ENCODE measurements at places on chromosomes 3 and 15. TPM values are rescaled to one million over a fixed set of nuclear protein-coding genes. Genes with fewer than 3 reads are reported as not detected.

Gene APBA2
- not detected for polyA plus RNA-seq

Gene MYL3
- not detected for polyA plus RNA-seq

Gene C3orf49
- not detected for polyA plus RNA-seq

DNA sequence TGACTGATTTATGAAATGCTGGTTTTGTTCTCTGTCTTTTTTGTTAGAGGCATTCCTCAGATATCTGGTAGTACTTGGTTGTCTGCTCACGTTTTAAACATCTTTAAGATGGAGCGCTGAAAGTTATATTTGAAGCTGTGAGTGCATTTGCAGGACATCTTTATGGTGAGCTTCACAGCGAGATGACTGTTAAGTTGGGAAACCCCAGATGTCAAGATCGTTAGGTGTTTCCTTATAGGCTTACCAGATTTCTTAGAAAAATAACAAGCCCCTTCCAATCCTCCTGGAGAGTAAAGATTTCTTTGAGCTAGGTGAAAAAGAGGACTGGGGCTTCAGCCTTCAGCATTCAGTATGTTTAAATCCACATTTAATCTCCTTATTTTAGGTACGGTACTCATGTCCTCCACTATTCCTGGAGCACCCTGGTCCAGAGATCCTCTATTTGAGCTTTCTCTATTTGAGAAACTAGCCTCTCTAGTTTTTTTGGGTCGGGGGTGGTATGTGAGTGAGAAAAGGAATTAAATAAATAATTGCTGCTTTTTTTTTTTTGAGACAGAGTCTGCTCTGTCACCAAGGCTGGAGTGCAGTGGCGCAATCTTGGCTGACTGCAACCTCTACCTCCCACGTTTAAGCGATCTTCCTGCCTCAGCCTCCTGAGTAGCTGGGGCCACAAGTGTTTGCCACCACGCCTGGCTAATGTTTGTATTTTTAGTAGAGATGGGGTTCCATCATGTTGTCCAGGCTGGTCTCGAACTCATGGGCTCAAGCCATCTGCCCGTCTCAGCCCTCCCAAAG is 72.3 kb downstream of the ZNF609 start:
- H3K27me3 ChIP-seq: no peaks in the 10 kb centered on the region
- no peak overlapping the region for H3K4me3 ChIP-seq
- H3K27ac ChIP-seq: no peak overlapping the region
- no peak for DNase-seq
- H3K36me3 ChIP-seq: peaks cover 21% of the 10 kb centered on the region

DNA sequence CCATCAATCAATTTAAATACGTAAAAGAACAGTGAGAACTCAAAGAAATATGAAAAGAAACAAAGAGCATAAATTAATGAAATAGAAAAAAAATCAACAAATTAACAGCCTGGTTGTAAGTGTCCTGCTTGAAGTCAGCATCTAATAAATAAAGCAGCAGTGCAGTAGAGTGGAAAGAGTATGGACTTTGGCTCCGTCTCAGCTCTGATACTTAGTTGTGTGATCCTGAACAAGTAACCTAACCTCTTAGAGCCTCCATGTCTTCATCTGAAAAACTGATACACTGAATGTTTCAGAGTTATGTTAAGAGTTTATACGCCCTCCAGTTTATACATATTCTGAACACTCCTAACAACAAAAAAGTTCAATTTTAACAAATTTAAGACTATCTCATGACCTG is 44.6 kb downstream of the TFDP2 start:
- no peaks in the 10 kb centered on the region for H3K27me3 ChIP-seq
- no peaks in the 10 kb centered on the region for H3K4me1 ChIP-seq
- H3K4me3 ChIP-seq: no peak overlapping the region
- H3K36me3 ChIP-seq: no peaks in the 10 kb centered on the region

- peaks cover 44% of the 10 kb centered on the region for H3K36me3 ChIP-seq
- no peak for DNase-seq
- H3K4me3 ChIP-seq: no peak overlapping the region
- H3K27me3 ChIP-seq: no peaks in the 10 kb centered on the region
- H3K27ac ChIP-seq: peak overlapping the region; percentile 64
These were observed 60.8 kb downstream of the RIOX2 start for GRCh38 chr3:97911459-97911858.

GRCh38 chr3:143122608-143123352 is 3.2 kb downstream of the CHST2 start:
- no peak for DNase-seq
- no peaks in the 10 kb centered on the region for H3K27me3 ChIP-seq
- peak overlapping the region; percentile 45 for H3K4me3 ChIP-seq
- no peak overlapping the region for H3K27ac ChIP-seq

DNA sequence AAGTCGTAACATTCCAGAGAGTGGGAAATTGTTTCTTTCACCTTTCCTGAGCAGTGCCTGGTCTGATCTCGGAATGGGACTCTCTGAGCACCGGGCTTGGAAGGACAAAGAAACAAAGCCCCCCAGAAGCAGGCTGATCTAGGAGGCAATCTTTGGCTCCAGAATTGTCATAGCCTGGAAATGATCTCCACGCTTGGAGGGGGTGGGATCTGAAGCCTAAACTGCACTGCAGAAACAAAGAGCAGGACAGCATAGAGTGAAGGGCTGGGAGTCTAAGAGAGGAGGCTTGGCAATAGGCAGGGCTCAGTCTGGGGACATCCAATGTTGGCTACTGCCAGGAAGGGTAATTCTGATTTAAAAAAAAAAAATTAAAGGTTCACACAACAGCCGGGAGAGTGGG is 1.9 kb downstream of the CRABP1 start:
- peaks cover 62% of the 10 kb centered on the region for H3K27me3 ChIP-seq
- H3K36me3 ChIP-seq: no peaks in the 10 kb centered on the region
- no peak for DNase-seq
- no peak overlapping the region for H3K27ac ChIP-seq
- peaks cover 17% of the 10 kb centered on the region for H3K4me1 ChIP-seq

GRCh38 chr15:33152502-33153109 is 41.9 kb downstream of the FMN1 start:
- H3K36me3 ChIP-seq: no peaks in the 10 kb centered on the region
- H3K27me3 ChIP-seq: no peaks in the 10 kb centered on the region
- H3K27ac ChIP-seq: peak overlapping the region; percentile 88
- DNase-seq: peak; percentile 87
- peak overlapping the region; percentile 62 for H3K4me3 ChIP-seq
- peaks cover 93% of the 10 kb centered on the region for H3K4me1 ChIP-seq

GRCh38 chr3:101050046-101050445 is 56.8 kb upstream of the ABI3BP start:
- no peaks in the 10 kb centered on the region for H3K36me3 ChIP-seq
- H3K27me3 ChIP-seq: no peaks in the 10 kb centered on the region
- no peak overlapping the region for H3K4me3 ChIP-seq
- H3K27ac ChIP-seq: no peak overlapping the region

DNA sequence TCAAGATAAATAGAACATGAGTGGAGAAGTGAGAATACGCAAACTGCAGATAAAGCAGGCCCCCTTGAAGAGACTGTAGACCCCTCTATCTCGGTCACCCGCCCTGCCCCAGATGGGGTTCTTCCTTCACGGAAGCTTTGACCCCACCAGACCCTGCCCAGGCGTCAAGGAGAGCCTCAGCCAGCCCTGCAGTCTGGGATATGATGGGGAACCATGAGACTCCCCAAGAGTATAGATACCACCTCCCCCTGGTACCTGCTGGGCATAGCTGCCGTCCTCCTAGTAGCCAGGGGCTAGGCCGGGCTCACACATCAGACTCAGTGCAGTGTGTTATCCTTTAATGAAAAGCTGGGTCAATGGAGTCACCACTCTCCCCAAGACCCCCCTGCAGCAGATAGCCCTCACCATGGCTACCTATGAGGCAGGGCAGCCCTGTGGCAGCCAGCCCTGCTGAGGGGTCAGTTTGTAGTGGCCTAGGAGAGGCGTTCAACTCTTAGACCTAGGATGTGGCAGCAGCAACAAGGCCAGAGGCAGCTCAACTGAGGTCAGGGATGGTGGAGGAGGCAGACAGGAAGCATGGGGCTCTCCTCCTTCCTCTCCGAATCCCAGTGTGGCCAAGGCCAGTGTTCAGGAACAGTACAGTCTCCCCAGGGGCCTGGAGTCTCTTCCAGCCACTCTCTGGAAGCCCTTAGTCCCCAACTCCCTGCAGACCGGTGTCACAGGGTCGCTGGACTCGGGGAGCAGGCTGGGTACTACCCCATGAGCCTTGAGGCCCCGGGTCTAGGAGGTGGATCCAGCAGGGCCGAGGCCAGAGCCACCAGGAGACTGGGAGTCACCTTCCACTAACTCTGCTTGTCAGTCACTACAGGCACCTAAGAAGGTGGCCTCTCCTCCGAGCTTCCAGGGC is 26.1 kb downstream of the PLXNB1 start:
- H3K27me3 ChIP-seq: no peaks in the 10 kb centered on the region
- DNase-seq: no peak
- no peaks in the 10 kb centered on the region for H3K4me1 ChIP-seq
- H3K36me3 ChIP-seq: no peaks in the 10 kb centered on the region
- no peak overlapping the region for H3K4me3 ChIP-seq

DNA sequence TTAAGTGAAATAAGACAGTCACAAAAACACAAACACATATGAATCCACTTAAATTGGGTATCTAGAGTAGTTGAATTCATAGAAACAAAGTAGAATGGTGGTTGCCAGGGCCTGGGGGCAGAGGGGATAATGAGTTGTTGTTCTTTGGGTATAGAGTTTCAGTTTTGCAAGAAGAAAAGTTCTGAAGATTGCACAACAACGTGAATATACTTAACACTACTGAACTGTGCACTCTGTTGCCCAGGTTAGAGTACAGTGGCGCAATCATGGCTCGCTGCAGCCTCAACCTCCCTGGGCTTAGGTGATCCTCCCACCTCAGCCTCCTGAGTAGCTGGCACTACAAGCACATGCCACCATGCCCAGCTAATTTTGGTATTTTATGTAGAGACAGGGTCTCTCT is 14.9 kb downstream of the GRAMD2A start:
- DNase-seq: no peak
- H3K27me3 ChIP-seq: peaks cover 13% of the 10 kb centered on the region
- no peaks in the 10 kb centered on the region for H3K36me3 ChIP-seq

All from CD14-positive monocyte (primary cell).